ENCODE measurements at places on chromosomes 6 and 20.
A peak's percentile ranks its signal among the peaks of the same experiment; 100 is the strongest.

DNA sequence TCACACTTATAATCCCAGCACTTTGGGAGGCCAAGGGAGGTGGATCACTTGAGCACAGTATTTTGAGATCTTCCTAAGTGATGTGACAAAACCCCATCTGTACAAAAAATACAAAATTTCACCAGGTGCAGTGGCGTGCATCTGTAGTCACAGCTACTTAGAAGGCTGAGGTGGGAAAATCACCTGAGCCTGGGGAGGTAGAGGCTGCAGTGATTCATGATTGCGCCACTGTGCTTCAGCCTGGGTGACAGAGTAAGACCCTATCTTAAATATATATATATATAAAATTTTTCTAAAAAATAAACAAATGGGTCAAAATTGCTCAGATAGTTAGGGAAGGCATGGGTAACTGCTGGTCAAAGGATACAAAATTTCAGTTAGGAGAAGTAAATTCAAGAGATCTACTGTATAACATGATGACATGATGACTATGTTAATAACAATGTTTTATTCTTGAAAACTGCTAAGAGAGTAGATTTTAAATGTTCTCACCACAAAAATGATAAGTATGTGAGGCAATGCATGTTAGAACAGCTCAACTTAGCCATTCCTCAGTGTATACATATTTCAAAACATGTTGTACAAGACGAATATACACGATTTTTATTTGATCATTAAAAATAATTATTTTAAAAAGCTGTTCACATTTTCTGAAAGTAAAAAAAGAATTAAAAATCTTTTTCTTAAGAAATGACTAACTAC, 24.4 kb downstream of the TBC1D32 start:
- no peak for DNase-seq

GRCh38 chr6:21931641-21932335, 338.2 kb downstream of the SOX4 start:
- DNase-seq: no peak

- peak; percentile 25 for DNase-seq
These were observed 25.8 kb downstream of the LY86 start for GRCh38 chr6:6614096-6614982.

DNA sequence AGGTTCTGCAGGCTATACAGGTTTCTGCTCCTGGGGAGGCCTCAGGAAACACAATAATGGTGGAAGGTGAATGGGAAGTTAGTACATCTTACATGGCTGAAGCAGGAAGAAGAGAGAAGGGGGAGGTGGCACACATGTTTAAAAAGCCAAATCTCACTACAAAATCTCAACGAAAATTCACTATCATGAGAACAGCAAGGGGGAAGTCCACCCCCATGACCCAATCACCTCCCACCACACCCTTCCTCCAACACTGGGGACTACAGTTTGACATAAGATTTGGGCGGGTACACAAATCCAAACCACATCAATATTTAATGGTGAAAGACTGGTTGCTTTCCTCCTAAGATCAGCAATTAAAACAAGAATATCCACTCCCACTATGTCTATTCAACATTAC, 13.8 kb upstream of the POLR1H start:
- no peak for DNase-seq

DNA sequence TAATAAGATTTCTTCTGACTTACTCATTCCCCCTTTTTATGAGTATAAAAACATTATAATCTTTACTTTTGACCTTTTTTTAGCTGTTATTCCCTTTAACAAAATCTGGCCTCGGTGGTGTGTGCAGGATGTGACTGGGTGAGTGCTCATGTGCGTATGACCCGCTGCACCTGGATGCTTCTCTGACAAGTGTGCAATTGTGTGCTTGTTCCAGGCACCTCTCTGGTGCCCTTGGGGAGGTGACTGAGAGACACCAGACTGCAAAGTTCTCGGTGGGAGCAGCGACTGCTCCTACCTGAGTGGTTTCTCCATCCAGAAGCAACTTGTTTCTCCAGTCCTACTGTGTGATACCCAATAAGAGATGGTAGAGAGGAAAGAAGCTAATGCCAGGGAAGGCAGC, 65.0 kb downstream of the ISM1 start:
- DNase-seq: no peak

DNA sequence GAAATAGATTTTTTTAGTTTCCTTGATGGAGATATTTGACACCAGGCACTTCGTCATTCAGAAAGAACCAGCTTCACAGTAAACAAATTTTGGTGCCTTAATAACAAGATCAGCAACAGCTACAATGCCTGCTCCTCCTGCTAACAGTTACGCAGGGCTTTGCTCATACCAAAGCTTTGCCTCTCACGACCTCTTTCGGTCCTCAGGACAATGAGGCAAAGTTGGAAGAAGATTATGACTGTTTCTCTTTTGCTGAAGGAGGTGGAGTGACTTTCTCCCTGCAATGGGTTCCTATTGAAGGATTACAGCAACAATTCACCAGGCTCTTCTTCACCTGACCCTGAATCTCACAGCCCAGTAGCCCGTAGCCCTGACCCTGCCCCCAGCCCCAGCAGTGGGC, 440.1 kb downstream of the PREX1 start:
- DNase-seq: no peak

DNA sequence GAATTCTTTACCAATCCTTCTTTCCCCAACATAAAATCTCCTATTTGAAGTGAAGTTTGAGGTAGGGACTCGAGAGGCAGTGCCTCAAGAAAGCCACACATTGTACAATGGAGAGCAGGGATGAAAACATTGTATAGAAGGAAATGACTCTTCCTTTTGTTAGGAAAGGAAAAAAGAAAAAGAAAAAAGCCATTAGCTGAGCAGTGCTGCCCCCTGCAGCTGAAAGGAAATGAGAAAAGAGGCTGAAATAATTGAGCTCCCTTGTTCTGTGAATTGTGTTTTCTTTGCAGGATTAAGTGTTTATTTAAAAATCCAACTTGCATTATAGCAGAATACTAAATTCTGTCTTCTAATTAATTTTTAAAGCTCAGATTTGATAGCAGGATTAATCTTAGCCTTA, 162.9 kb upstream of the SASH1 start:
- no peak for DNase-seq

DNA sequence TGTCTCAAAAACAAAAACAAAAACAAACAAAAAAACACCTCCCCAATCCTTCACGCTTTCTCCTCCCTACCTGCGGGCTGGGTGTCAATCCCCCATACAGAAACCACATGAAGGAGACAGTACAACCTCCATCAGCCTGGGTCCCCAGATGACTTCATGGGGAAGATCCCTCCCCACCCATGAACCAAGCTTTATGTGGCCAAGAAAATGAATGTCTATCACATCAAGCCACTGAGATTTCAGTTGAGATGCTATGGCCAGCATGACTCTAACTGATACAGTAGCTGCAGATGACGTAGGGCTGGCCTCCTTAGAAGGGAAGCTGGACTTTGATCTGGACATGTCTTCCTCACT, 21.2 kb upstream of the BNIP5 start:
- DNase-seq: no peak

Measured in stimulated activated CD4-positive, alpha-beta T cell treated with anti-CD3 and anti-CD28 coated beads, Interleukin-1b, Interleukin-23, amount 100 ng/mL, for 48 hours (primary cell).